ENCODE measurements at places on chromosomes 4 and X. TPM values are rescaled to one million over a fixed set of nuclear protein-coding genes. Genes with fewer than 3 reads are reported as not detected.
A peak's percentile ranks its signal among the peaks of the same experiment; 100 is the strongest.

GRCh38 chr4:7412554-7412912 lies 22.2 kb downstream of the PSAPL1 start:
- no peak for DNase-seq

GRCh38 chr4:3202836-3203820 lies 45.8 kb upstream of the MSANTD1 start:
- DNase-seq = peak; percentile 43

The CYBB gene
- 0.76 TPM for total RNA-seq

DNA sequence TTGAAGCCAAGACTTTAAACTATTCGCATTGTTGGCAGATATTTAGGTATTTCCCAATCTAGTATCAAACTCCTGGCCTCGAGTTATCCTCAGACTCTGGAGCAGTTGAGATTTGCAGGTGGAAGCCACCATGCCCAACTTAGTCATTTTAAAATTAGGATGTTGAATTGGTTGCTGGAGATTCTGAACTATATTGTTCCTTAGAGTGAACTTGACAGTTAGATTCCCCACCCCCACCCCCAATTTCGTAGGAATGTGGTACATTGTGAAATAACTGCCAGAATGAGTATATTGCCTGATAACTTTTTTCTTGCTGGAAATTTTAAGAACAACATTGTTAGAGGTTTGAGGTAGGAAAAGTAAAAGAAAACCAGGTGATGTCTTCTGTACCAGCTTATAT lies 2.3 kb downstream of the NOCT start:
- no peak for DNase-seq

DNA sequence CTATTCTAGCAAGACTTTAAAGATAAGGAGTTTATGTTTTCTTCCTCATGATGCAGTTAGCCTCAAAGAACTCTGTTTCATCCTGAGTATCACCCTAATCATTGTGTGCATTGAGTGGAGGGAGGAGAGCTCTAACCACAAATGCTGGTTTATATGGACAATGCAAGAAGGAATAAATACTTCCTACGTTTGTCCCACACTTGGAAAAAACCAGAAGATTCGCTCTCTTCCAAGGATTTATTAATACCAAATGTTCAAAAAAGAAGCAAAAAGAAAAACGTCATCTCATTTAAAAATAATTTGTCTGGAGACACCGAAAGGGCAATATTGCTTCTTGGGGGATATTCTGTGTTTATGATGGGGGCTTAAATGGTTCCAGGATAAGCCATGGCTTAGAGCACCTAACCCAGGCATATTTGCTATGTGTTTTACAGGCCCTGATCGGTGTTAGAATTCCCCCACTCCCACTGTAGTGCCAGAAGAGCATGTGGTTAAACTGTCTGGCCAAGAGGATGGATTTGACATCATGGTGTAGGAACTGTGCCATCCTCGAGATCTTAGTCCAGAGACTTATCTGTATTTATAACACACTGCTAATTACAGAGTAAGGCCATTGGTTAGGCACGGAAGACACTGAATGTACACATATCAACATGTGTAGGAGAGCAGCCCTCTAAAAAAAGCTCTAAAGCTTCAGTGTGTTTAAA lies 227.2 kb downstream of the ANK2 start:
- DNase-seq = no peak

DNA sequence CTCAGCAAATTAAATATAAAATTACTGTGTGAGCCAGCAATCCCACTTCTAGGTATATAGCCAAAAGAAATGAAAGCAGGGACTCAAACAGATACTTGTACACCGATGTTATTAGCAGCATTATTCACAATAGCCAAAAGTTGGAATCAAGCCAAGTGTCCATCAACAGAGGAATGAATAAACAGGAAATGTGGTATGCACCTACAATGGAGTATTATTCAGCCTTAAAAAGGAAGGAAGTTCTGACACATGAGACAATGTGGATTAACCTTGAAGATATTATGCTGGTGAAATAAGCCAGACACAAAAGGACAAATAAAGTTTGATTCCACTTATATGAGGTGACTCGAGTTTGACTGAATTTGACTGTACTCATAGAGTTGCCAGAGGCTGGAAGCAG lies 108.3 kb upstream of the DUSP21 start:
- no peak for DNase-seq

DNA sequence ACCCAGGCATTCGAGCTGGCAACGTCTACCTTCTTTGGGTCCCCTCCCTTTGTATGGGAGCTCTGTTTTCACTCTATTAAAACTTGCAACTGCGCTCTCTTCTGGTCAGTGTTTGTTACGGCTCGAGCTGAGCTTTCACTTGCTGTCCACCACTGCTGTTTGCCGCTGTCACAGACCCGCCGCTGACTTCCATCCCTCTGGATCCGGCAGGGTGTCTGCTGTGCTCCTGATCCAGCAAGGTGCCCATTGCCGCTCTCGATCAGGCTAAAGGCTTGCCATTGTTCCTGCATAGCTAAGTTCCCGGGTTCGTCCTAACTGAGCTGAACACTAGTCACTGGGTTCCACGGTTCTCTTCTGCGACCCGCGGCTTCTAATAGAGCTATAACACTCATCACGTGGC lies 183.5 kb upstream of the GALNTL6 start:
- no peak for DNase-seq

The IL2 gene
- 37.7 TPM for total RNA-seq

The KANTR gene
- total RNA-seq = 6.3 TPM

The TKTL2 gene
- total RNA-seq = not detected

The DUX4 gene
- total RNA-seq = not detected

The CTAG2 gene
- total RNA-seq = 39.6 TPM

- no peak for DNase-seq
Observed at GRCh38 chrX:47571215-47571614, 10.2 kb downstream of the ARAF start.

The SPOCK3 gene
- total RNA-seq = not detected

- DNase-seq = no peak
Observed at GRCh38 chrX:132200976-132201375, 18.3 kb downstream of the RAP2C start.

DNA sequence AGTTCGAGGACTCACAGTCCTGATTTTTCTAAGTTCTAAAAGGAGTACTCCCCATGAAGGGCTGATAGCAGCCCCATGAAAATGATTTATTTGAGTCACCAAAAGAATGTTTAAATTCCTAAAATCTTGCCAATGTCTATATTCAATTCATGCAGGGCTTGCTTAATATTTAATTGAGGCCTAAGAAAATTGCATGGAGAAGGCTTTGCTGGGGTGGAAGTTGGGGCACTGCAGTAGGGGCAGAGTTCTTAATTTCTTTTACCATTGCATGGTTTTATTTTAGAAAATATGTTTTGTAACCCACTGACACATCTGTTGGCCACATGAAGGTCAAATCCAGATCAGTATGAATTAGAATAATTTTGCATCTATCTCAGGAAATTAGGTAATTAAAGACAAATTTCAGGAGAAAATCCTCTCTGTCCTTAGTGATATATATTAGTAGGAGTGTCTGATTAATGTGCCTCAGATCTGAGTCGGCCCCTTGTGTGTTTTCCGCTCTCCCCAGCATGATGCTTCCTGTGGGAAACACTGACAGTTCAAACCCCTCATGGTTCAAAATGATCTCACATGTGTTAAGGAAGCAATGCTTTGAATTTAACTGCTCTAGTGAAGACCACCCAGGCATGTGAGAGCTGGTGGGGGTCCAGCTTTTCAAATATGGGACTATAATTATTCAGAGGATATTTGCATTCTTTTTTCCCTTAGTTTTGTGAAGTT lies 54.0 kb upstream of the EGFL6 start:
- DNase-seq = no peak

- DNase-seq = no peak
Observed at GRCh38 chr4:101259876-101260275, 87.5 kb downstream of the PPP3CA start.

The HSPA4L gene
- 4.8 TPM for total RNA-seq

GRCh38 chr4:142817442-142817841 lies 28.7 kb downstream of the INPP4B start:
- DNase-seq = peak; percentile 56

The RRH gene
- not detected for total RNA-seq

DNA sequence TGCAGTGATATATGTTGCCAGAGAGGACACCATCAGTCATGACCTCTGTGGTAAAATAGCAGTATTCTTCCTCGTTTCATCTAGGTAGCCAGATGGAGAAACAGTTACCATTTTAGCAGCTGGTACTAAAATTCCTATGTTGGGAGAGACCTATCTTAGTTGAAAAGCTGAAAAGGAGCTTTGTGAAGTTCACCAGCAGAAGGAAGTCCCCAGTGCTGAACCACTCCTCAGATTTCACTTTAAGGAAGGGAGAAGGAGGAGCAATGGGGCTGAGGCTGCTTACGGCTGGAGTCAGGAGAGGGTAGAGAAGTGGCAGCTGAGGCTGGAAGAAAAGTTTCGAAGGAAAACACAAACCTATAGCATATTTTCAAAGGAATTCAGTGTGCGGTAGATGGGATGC lies 103.7 kb downstream of the ATXN3L start:
- no peak for DNase-seq

The NPY1R gene
- not detected for total RNA-seq

- DNase-seq = no peak
Observed at GRCh38 chr4:24674279-24674678, 89.9 kb upstream of the DHX15 start.

The SERPINA7 gene
- total RNA-seq = not detected

DNA sequence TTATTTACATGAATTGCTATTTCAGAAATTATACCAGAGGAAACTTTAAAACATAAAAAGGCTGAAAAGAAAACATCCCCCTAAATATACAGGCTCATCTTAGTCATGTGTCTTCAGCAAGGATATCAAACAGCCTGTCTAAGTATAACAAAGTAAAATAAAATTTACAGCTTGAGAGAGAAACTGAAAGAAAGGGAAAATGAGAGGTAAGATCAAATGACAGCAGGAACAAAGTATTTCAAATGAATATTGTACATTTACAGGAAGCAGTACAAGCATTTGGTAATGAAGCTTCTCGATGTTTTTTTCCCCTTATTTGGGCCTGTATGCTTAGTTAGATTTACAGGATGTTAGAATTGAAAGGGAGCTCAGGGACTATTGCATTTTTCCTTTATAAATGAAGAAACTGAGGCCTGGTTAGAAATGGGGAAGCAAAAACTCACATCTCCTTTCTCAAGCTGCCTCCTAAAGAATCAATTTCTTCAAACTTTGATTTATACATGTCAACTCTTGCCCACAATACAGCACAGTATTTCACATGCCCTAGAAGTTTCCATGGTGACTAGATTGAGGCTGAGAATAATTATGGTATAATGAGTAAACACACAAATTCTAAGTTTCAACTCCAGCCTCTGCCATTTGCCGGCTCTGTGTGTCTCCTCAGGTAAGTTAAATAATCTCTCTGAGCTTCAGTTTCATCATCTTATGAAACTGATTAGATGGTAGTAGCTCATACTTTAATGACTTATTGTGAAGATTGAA lies 29.3 kb downstream of the DAPP1 start:
- no peak for DNase-seq

GRCh38 chr4:85475631-85476233 lies 782 bp downstream of the ARHGAP24 start:
- DNase-seq = no peak

DNA sequence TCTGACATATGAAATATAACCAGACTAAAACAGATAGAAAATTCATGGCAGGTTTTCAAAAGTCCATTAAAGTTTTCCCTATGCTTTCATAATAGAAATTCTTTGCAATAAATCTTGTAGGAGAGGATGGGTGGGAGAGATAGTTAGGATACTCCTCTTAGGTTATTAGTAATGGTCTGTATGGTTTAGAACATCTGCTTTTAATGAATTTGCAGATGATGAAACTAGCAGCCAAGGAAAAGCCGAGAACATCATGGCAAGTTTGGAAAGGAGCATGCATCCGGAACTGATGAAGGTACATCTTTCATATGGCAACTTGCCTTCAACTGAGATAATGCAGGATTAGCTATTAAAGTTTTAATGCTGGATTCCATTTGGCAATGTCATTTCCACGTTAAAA lies 70.7 kb downstream of the DOCK11 start:
- no peak for DNase-seq

DNA sequence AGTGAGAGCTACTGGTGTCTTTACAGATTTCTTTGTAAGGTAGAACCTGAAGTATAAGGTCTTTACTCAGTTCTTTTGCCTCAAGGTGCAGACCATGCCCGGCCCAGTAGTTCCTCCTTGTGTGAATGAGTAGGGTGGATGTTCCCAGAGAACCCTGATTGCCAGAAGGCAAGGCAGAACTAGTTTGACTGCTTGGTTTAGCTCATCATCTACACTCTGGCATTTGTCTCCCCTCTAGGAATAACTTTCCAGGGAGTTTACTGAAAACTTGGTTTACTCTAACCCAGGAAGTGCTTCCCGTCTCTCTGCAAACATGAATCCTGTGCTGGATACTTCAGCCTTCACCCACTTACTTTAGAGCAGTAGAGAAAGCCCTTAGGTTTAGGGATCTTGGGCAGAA lies 29.1 kb downstream of the MCUB start:
- no peak for DNase-seq

Data from activated naive CD8-positive, alpha-beta T cell treated with anti-CD3 and anti-CD28 coated beads for 36 hours (primary cell).